AG20443 (cell line): ENCODE measurements at places on chromosomes 11 and 22.

GRCh38 chr11:15764948-15765347, 591.4 kb downstream of the SOX6 start:
- DNase-seq, result no peak

- no peak for DNase-seq
Observed at GRCh38 chr11:6523253-6523652, 26.2 kb downstream of the DNHD1 start.

- DNase-seq, result no peak
Observed at GRCh38 chr11:114168691-114169090, 109.2 kb downstream of the ZBTB16 start.

GRCh38 chr11:60241786-60242185, 1.2 kb downstream of the MS4A4E start:
- DNase-seq, result no peak

- no peak for DNase-seq
Observed at GRCh38 chr11:17803754-17804334, 69.3 kb downstream of the KCNC1 start.
